ENCODE measurements at places on chromosomes 11 and 22.

- DNase-seq, result no peak
These were observed 205.8 kb downstream of the NAV2 start for GRCh38 chr11:19918302-19919049.

DNA sequence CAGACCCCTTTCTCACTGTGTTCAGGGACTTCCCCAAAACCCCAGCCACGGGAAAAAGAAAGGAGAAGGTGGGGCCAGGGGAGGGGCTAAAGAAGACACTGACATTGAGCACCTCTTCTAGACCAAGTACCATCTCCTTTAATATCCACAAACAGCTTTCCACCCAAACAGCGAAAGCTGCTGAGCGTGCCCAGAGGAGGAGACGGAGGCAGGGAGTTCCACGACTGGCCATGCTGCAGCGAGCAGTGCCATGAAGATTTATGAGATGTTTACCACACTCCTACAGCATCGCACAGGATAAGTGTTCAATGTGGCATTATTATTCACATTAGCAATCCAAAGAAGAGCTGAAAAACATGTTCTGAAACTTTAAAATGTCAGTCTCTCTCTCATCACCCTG lies 127.4 kb downstream of the LARGE1 start:
- DNase-seq, result no peak

DNA sequence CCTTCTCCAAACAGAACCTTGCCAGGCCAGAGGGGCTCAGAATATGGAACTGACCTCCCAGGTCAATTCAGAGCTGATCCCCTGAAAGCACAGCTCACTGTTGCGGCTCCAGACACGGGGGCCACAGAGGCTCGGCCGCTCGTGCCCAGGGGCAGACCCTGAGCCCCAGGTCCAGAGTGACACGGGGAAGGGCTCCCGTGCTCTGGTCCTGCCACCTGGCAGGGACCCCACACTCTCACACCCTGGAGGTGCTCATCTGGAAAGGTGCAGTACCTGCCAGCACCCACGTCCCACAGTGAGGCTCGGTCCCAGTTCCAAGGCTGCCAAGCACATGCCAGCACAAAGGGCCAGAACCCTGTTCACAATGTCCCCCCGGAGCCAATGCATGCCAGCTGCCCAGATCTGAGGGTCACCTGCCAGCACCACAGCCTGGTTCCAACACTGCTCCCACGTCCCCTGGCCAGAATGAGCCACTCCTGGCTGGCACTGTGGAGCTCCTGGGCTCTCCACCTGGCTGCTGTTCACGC lies 170.6 kb downstream of the SHANK2 start:
- no peak for DNase-seq

DNA sequence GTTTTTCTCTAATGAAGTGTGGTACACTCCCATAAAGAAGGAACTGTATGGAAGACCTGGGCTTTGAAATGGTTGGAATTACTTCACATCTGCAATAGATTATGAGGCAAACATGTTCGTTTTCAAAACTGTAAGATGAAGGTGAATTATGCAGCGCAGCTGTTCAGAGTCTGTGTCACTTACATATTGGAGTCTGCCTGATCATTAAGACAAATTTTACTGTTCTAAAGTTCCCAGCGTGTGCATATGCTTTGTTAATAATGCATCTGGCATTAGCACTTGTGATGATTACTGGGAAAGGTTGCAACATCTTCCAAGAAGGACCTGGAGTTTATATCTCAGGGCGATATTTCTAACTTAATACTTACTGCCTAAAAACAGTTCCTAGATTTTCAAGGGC lies 255.2 kb upstream of the ZC3H12C start:
- no peak for DNase-seq

- DNase-seq, result no peak
These were observed 1.8 kb downstream of the PGGHG start for GRCh38 chr11:290621-291231.
